CD4-positive, alpha-beta T cell treated with Interleukin-15 for 4 hours (primary cell): ENCODE measurements at places on chromosomes 4 and X.

- no peak for DNase-seq
Measured at GRCh38 chr4:153387981-153388380, 43.5 kb downstream of the MND1 start.

DNA sequence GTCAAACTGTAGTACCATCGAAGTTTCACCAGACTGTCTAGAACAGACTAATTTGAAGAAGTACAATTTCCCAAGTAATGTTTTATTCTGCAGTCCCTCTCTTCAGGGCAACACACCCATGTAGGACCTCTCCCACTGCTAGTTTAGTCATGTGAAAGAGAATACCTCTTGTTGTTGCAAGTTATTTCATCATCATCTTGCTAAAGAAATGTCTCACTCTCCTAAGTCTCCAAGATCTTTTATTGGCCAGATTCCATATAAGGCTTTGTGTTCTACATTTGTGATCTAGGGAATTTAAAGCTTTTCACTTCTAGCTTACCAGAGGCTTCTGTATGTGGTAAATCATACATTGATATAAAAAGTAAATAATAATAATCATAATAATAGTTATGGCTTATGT, 745.3 kb upstream of the MAGEB2 start:
- DNase-seq, result no peak

GRCh38 chrX:47498411-47498810, 15.4 kb upstream of the ZNF41 start:
- no peak for DNase-seq

DNA sequence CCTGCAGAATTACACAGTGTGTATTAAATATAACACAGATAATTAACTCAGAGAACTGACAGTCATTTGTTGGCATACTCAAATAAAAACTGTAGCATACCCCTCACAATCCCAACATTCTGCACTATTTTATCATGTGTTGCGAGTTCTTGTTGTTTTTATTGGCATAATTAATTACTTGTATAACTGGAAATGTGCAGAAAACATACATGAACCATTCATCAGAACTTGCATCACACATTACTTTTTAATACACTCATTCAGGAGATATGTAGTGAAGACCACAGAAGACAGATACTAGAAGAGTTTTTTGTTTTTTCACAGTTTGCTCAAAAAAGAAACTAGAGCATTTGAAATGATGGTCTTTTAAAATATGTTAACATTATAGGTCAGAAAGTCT, 74.6 kb upstream of the NEIL3 start:
- DNase-seq, result no peak

- DNase-seq, result no peak
Measured at GRCh38 chr4:151990201-151990600, 229.4 kb upstream of the GATB start.

- no peak for DNase-seq
Measured at GRCh38 chr4:73847526-73848182, 5.4 kb upstream of the PF4V1 start.

DNA sequence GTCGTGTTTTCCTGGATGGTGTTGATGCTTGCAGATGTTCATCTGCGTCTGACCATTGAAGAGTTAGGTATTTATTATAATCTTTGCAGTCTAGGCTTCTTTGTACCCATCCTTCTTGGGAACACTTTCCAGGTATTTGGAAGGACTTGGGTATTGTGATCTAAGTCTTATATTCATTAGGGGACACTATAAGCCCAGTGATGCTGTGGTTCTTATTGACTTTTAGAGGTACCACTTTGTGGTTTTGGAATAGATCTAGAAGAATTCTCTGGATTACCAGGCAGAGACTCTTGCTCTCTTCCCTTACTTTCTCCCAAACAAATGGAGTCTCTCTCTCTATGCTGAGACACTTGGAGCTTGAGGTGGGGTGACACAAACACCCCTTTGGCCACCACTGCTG, 41.6 kb downstream of the AFM start:
- no peak for DNase-seq
